ENCODE measurements at places on chromosomes 11 and 22.

DNA sequence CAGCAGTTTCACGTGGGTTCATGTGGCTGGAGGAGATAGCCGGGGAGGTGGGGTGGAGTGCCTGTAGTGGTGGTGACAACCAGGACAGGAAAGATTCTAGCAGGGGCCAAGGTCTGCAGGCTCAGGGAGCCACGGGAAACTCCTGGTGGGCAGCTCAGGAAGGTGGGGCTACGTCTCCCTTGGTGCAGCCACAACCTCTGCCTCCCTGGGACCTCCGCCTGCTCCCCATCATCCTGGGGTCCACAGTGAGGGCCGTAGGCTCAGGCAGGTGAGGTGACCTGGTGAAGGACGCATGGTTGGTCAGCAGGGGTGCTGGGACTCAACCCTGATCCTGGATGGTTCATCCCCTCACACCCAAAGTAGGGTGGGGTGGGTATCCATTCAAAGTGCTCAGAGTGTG, 524.1 kb downstream of the TBC1D22A start:
- no peak for DNase-seq

DNA sequence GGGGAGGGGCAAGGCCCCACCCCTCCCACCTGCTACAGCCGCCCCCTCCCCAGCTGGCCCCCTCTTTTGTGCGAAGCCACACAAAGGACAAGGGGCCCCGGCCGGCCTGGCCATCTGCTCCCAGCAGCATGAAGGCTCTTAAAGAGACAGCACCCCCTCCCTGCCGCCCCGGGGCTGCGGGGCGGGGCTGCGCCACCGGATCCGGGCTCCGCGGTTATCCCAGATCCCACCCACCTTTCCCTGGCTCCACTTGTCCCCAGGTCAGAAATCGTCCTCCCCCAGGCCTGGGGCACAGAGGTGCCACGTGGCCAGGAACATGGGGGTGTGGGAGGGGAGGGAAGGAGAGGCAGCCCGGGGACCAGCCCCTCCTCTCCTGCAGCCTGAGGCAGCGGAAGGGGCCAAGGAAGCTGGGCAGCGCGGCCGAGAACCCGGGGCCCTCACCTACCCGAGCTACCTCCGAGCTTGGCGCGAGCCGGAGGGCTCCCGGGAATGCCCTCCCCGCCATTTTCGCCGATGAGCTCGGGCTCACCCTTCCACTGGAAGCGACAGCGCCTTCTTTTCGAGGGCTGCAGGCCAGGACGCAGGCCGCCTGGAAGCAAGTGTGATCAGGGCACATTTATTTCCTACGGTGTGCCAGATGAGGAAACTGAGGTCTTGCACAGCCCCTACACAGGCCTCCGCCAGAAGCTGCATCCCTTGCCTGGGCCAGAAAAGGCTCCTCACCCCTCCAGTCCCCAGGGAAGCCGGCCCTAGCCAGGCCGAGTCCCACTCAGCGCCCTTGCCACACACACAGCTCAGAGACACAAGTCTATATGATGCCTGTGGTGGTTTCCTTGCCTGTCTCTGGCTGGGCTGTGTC, 2.5 kb upstream of the RCOR2 start:
- no peak for DNase-seq

- no peak for DNase-seq
Observed at GRCh38 chr22:42966497-42966896, 48.5 kb downstream of the PACSIN2 start.

GRCh38 chr22:23144932-23145877, at the start of gene RAB36:
RAB36 (plus strand) TSS chr22:23145477; CDS start chr22:23146617, 1,140 bp downstream.
- DNase-seq = peak; percentile 45

DNA sequence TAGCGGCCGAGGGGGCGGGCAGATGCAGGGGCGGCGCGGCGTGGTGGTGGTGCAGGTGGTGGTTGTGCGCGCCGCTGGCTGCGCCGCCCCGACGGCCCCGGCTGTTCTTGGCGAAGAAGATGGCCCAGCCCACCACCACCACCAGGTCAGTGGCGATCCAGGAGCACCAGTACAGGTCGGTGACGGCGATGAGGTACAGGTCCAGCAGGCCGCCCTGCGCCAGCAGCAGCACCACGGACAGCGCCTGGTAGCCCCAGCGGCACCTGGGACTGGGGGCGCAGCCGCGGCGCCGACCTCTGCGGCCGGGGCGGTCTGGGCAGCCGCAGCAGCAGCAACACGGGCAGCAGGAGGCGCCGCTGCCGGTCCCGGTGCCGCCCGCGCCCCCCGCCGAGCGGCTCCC, 879 bp downstream of the TMEM121B start:
- DNase-seq = no peak

- DNase-seq = no peak
Observed at GRCh38 chr11:1671658-1672057, 25.3 kb upstream of the KRTAP5-6 start.

DNA sequence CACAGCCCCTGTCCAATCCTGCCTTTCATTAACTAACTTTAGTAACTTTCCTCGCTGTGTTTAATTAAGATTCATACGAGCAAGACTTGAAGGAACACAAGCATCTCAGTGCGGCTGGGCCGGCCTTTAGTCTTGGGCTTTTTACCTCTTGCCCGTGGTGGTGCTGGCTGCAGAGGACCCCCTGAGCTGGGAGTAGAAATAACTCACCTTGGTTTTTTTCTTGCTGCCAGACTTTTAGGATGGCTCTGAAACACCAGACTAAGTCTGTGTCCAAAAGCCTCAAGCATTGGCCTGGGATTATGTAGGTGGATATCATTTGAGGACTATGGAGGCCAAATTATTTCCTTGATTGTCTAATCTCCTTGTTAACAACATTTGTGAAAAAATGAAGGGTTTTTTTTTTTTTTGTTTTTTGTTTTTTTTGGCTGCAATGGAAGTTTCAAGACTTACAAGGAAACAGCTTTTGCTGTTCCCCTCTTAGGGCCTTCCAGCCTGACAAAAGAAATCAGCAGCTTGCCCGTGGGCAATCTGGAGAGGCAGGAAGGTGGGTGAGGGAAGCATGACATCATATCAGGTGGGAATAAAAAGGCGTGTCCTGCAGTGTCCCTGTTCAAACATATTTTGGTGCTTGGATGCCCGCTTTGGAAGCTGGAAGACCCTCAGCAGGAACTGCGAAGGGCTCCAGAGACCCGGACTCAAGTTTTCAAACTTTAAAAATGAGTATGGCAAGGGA, 44.0 kb downstream of the SMIM38 start:
- no peak for DNase-seq

GRCh38 chr11:7574491-7575130, 60.8 kb downstream of the PPFIBP2 start:
- no peak for DNase-seq

DNA sequence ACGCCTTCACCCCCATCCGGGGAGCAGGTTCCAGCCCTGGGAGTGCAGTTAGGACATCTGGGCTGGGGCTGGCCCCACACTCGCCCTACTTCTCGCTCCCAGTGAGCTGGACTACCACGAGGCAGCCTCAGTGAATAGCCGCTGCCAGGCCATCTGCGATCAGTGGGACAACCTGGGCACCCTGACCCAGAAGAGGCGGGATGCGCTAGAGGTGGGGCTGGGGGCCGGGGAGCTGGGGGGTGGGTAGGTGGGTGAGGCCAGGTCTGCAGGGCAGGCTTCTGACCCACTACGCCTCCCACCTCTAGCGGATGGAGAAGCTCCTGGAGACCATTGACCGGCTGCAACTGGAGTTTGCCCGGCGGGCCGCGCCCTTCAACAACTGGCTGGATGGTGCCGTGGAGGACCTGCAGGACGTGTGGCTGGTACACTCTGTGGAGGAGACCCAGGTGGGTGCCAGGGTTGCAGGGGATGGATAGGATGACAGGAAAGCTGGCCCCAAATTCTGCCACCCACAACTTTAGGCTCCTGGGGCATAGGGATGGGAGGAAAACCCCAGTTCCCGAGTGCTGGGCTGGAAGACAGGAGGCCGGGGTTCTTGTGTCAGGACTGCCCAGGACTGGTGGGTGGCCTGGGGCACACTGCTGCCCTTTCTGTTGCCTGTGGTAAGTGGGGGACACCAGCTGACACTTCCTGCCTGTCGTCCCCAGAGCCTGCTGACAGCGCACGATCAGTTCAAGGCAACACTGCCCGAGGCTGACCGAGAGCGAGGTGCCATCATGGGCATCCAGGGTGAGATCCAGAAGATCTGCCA, 8.3 kb downstream of the CTSF start:
- DNase-seq = no peak

Measured in activated CD4-positive, alpha-beta T cell treated with anti-CD3 and anti-CD28 coated beads, Interleukin-2, amount 50 U/mL, for 24 hours (primary cell).